Activated T-helper 1 cell treated with anti-CD3 and anti-CD28 coated beads, Interleukin-12 subunit alpha, Interleukin-12 subunit beta, Interleukin-2, Interleukin-4 antibody, amounts not matched to agents 30 ng/mL and 10 ng/mL and 1 ng/mL, durations not matched to agents 14 hours and 24 hours and 36 hours (primary cell): ENCODE measurements at places on chromosomes 5 and 9. TPM values are rescaled to one million over a fixed set of nuclear protein-coding genes. Genes with fewer than 3 reads are reported as not detected.

GRCh38 chr5:43555895-43556606 is 826 bp downstream of the PAIP1 start:
- peak overlapping the region; percentile 87 for H3K27ac ChIP-seq
- no peaks in the 10 kb centered on the region for H3K27me3 ChIP-seq
- H3K4me1 ChIP-seq: peaks cover 13% of the 10 kb centered on the region

DNA sequence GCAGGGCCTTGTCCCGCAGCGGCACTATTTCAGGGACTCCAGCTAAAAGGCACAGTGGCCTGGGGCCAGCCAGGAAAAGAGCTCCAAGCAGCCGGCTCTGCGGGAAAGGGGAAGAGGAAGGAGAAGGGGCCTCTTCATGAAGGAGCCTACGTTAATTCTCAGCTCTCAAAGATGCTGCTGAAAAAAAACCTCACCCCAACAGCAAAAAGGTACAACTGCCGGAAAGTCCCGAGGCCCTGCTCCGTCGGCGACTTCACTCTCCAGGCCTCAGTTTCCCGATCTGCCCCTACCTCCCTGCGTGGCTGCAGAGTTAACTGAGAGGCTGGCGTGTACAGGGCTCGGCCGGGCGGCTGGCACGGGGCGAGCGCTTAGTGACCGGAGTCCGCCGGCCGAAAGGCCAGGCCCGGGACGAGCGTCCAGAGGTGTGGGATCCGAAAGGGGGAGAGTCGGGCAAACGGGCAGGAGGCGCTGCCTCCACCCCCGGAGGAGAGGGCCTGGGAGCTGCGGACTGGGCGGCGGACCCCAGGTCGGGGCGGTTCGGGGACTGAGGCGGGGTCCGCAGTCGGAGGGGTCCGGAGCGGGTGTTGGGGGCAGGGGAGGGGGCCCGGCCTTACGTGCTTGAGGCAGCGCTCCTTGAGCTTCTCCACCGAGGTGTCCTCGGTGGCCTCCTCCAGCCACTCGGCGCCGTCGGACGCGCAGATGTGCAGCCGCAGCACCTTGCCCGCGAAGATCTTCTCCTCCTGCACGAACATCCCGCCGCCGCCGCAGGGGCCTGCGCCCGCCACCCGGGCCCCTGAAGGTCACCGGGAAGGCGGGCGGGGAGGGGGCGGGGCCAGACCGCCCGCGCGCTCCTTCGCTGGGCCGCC is 529 bp downstream of the UBAC1 start:
- peak overlapping the region; percentile 82 for H3K27ac ChIP-seq
- H3K36me3 ChIP-seq: no peaks in the 10 kb centered on the region
- peak overlapping the region; percentile 87 for H3K4me3 ChIP-seq
- DNase-seq: no peak
- H3K27me3 ChIP-seq: peaks cover 8% of the 10 kb centered on the region
- H3K4me1 ChIP-seq: peaks cover 25% of the 10 kb centered on the region

DNA sequence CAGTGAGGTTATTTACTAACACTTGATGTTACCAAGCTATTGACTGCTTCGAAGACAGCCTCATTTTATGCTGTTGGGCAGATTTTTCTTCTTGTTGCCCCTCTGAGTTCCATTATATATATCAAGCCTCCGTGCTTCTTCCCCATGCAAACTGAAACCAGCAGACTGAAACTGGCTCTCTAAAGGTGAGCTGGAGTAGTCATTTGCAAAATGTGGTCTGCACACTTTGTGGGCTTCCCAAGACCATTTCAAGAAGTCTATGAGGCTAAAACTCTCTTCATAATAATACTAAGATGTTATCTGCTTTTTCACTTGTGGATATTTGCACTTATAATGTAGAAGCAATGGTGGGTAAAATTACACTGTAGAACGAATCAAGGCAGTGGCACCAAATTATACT is 13.9 kb downstream of the SLC36A1 start:
- H3K4me1 ChIP-seq: no peaks in the 10 kb centered on the region
- H3K4me3 ChIP-seq: no peak overlapping the region
- H3K27me3 ChIP-seq: no peaks in the 10 kb centered on the region
- H3K27ac ChIP-seq: no peak overlapping the region

DNA sequence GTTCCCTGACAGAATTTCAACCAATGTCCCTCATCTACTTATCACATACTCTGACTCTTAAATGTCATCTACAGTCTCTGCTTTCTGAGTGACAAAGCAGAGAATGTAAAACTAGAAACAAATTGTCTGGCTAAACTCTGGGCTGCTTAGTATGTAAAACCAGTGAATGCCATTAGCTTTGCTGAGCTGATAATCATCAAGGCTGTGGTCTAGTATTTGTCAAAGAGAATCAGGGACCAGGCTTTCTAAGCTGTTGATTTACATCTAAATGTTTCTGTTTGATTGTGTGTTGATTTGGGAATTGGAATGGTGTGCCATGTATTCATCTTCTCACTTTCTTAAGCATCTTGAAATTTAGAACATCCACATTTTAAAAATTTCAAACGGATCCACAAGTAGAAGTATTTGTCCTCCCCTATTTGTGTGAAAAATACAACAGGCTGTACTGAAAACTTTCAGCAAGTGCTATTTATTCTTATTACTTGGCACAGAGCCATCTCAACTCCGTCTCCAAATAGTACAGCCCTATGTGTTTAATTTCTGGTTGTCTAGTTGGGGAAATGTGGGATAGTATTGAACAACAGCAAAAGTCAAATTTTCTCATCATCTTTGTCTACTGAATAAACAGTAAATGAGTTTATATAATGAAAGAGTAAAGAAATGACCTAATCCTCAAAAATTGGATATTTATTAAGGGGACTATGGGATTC is 251.5 kb downstream of the KCTD16 start:
- DNase-seq: no peak
- H3K36me3 ChIP-seq: no peaks in the 10 kb centered on the region
- no peak overlapping the region for H3K27ac ChIP-seq
- no peak overlapping the region for H3K4me3 ChIP-seq

DNA sequence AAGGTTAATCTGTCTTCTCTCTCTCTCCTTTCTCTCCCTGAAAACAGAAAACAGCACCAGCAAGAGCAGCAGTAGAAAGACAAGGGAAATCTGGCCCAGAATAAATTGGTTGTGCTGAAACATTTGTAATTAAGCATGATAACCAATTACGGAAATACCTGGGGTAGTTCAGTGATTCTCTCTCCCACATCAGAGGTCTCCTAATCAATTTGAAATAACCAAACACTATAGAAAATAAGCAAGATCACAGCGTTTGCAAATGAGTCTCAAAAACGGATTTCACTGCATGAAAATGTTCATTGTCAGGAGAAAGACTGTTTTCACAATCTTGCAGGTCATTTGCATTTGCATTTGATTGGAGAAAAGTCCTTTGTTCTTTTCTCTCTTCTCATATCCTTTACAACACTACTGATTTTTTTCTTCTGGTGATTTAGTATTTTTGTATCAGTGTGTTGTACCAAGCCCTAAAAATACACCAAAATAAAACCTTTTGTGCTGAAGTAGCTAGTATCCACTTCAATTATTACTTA is 36.8 kb upstream of the CDH6 start:
- H3K27me3 ChIP-seq: no peaks in the 10 kb centered on the region
- no peak overlapping the region for H3K27ac ChIP-seq
- no peaks in the 10 kb centered on the region for H3K4me1 ChIP-seq
- H3K4me3 ChIP-seq: no peak overlapping the region

DNA sequence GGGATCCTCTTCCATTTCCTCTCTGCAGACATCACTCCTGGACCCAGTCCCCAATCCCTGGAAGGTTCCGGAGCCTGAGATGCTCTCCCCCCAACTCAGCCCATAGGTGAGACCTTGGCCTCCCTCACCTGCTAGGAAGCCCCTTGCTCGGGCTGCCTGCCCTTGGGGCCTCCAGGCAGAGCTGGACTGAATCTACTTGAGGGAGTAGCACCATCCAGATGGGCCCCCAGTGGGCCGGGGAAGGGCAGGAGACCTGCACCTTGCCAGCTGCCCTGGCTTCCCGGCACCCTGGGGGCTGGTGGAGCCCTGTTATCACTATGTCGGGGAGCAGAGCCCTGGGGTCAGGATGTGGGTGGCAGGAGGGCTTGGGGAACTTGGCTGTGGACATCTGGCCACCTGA is 26.9 kb upstream of the TMEM250 start:
- peaks cover 4% of the 10 kb centered on the region for H3K27me3 ChIP-seq
- no peak overlapping the region for H3K27ac ChIP-seq
- H3K4me1 ChIP-seq: no peaks in the 10 kb centered on the region
- no peak overlapping the region for H3K4me3 ChIP-seq
- DNase-seq: no peak
- no peaks in the 10 kb centered on the region for H3K36me3 ChIP-seq

GRCh38 chr5:61673007-61673735 is 341.1 kb downstream of the ZSWIM6 start:
- no peaks in the 10 kb centered on the region for H3K36me3 ChIP-seq
- DNase-seq: no peak
- H3K27ac ChIP-seq: no peak overlapping the region
- no peak overlapping the region for H3K4me3 ChIP-seq
- peaks cover 2% of the 10 kb centered on the region for H3K27me3 ChIP-seq

- peaks cover 6% of the 10 kb centered on the region for H3K27me3 ChIP-seq
- no peak overlapping the region for H3K4me3 ChIP-seq
- no peaks in the 10 kb centered on the region for H3K36me3 ChIP-seq
- no peak for DNase-seq
- no peaks in the 10 kb centered on the region for H3K4me1 ChIP-seq
These were observed 29.9 kb upstream of the MYOT start for GRCh38 chr5:137837491-137838394.

- no peak overlapping the region for H3K27ac ChIP-seq
- peaks cover 2% of the 10 kb centered on the region for H3K27me3 ChIP-seq
- H3K36me3 ChIP-seq: no peaks in the 10 kb centered on the region
- no peaks in the 10 kb centered on the region for H3K4me1 ChIP-seq
These were observed 12.0 kb upstream of the ELOVL7 start for GRCh38 chr5:60856066-60856465.

DNA sequence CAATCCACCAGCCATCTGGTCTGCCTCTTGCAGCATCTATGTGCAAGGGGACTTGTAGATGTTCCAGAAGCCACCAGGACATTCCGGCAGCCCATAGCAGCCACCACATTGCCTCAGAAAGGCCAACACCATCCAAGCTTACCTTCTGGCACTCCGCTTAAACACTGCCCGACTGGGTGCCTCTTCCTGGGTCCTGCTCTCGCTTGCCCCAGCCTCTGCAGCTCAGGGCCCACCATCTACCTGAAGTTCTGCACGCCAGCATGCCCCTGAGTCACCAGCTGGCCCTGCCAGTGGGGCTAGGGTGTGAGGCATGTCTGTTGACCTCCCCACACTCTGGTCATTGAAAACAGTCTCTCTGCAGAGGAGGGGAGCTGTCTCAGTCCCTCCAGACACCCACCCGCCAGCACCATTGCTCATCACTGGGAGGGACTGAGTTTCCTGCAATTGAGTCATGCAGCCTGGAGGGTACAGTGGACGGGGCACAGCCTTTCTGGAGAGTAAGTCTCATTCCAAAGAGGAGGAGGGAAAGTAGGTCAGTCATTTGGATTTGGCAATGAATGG is 16.9 kb upstream of the COL5A1 start:
- no peaks in the 10 kb centered on the region for H3K36me3 ChIP-seq
- no peaks in the 10 kb centered on the region for H3K27me3 ChIP-seq
- no peak overlapping the region for H3K4me3 ChIP-seq
- H3K4me1 ChIP-seq: no peaks in the 10 kb centered on the region

DNA sequence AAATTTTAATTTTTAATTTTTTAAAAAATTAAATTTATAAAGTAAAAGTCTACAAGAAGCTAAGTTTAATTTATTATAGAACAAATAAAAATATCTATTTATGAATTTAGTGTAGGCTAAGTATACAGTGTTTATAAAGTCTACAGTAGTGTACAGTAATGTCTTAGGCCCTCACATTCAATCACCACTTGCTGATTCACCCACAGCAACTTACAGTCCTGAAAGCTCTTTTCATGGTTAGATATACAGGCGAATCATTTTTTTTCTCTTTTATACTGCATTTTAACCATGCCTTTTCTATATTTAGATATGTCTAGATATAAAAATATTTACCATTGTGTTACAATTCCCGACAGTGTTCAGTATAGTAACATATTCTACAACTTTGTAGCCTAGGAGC is 55.9 kb downstream of the PCSK1 start:
- H3K4me1 ChIP-seq: no peaks in the 10 kb centered on the region
- H3K27ac ChIP-seq: no peak overlapping the region
- peaks cover 29% of the 10 kb centered on the region for H3K27me3 ChIP-seq
- DNase-seq: no peak
- H3K4me3 ChIP-seq: no peak overlapping the region

GRCh38 chr5:77210091-77210963 is at the start of gene PDE8B:
Gene PDE8B (plus strand): TSS chr5:77210680. CDS start chr5:77210926, 246 bp downstream.
- H3K27me3 ChIP-seq: peaks cover 58% of the 10 kb centered on the region
- peak within 1 kb of the TSS; percentile 83 for H3K4me3 ChIP-seq
- H3K4me1 ChIP-seq: peaks cover 6% of the 10 kb centered on the region
- H3K36me3 ChIP-seq: peaks cover 7% of the 10 kb centered on the region

- H3K4me1 ChIP-seq: no peaks in the 10 kb centered on the region
- no peak for DNase-seq
- no peaks in the 10 kb centered on the region for H3K36me3 ChIP-seq
- H3K4me3 ChIP-seq: no peak overlapping the region
These were observed 80.0 kb downstream of the MEGF10 start for GRCh38 chr5:127370631-127371030.

- peaks cover 27% of the 10 kb centered on the region for H3K4me1 ChIP-seq
- peaks cover 72% of the 10 kb centered on the region for H3K27me3 ChIP-seq
- peak overlapping the region; percentile 69 for H3K27ac ChIP-seq
- peak overlapping the region; percentile 40 for H3K4me3 ChIP-seq
- no peaks in the 10 kb centered on the region for H3K36me3 ChIP-seq
These were observed 207.0 kb downstream of the MEF2C start for GRCh38 chr5:88675708-88676636.

DNA sequence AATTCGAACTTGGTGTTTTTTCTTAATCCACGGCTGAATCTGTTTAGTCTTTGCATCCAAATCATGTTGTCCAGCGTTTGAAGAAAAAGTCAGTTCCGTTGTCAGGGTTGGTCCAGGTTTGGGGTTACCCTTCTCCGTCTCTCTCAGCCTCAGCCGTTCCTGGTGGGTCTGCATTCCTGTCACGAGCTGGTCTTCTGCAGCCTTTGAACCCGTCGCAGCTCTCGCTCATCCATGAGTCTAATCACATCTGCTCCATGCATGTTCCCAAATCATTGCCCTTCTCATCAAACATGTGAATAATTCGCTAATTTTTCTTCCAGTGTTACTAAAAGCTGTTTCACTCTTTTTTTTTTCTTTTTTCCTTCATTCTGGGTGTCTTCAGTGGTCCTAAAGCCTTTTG is 39.0 kb upstream of the EXOC3 start:
- DNase-seq: no peak
- no peak overlapping the region for H3K27ac ChIP-seq
- peaks cover 11% of the 10 kb centered on the region for H3K36me3 ChIP-seq

GRCh38 chr5:157611571-157612476 is 36.2 kb upstream of the ADAM19 start:
- DNase-seq: no peak
- no peaks in the 10 kb centered on the region for H3K27me3 ChIP-seq
- peak overlapping the region; percentile 21 for H3K4me3 ChIP-seq
- H3K27ac ChIP-seq: peak overlapping the region; percentile 55
- peaks cover 6% of the 10 kb centered on the region for H3K36me3 ChIP-seq
- peaks cover 70% of the 10 kb centered on the region for H3K4me1 ChIP-seq

- peaks cover 4% of the 10 kb centered on the region for H3K36me3 ChIP-seq
- DNase-seq: peak; percentile 12
- H3K27me3 ChIP-seq: no peaks in the 10 kb centered on the region
- peaks cover 32% of the 10 kb centered on the region for H3K4me1 ChIP-seq
- peak overlapping the region; percentile 90 for H3K27ac ChIP-seq
These were observed 764 bp downstream of the CAMLG start for GRCh38 chr5:134738963-134739661.

TMEM232 gene
- total RNA-seq: 0.61 and 1.3 TPM in 2 replicates

IL6ST gene
- 85.8 and 86.1 TPM in 2 replicates for total RNA-seq

ARL15 gene
- total RNA-seq: 7.6 and 10.4 TPM in 2 replicates

ARHGEF28 gene
- 0.03 and 0.29 TPM in 2 replicates for total RNA-seq

PRELID2 gene
- 1.5 and 2.1 TPM in 2 replicates for total RNA-seq

GARIN3 gene
- 0.27 and 0.31 TPM in 2 replicates for total RNA-seq

NUTM2F gene
- total RNA-seq: not detected in 2 replicates

FOXD4L4 gene
- total RNA-seq: 0.10 and 0.23 TPM in 2 replicates

PAEP gene
- total RNA-seq: not detected in 2 replicates

TPM2 gene
- total RNA-seq: 2.5 and 4.5 TPM in 2 replicates
